ENCODE measurements at places on chromosomes 1 and 21. TPM values are rescaled to one million over a fixed set of nuclear protein-coding genes. Genes with fewer than 3 reads are reported as not detected.

Gene BATF3
- 12.8 TPM for total RNA-seq

Gene SAMSN1
- 21.5 TPM for total RNA-seq

Gene ST6GALNAC5
- total RNA-seq: 16.3 TPM

Gene PDC
- total RNA-seq: not detected

Gene S1PR1
- total RNA-seq: 107 TPM

Gene ANKRD34A
- total RNA-seq: 0.41 TPM

Measured in lower lobe of right lung (tissue), 2 donors.